Subcutaneous preadipocyte (primary cell): ENCODE measurements at places on chromosomes 5 and 9. TPM values are rescaled to one million over a fixed set of nuclear protein-coding genes. Genes with fewer than 3 reads are reported as not detected.

The SOHLH1 gene
- total RNA-seq = not detected in 2 replicates

The SPINK4 gene
- not detected in 2 replicates for total RNA-seq

The HMGXB3 gene
- total RNA-seq = 32.7 and 46.3 TPM in 2 replicates

The PLAC8L1 gene
- 0.20 TPM in 1 of 2 replicates, not detected in the other for total RNA-seq

The KCNT1 gene
- total RNA-seq = not detected in 2 replicates

The MAP1B gene
- total RNA-seq = 137 and 225 TPM in 2 replicates

The PROP1 gene
- not detected in 2 replicates for total RNA-seq

The PCDHB7 gene
- total RNA-seq = 0.37 TPM in 1 of 2 replicates, not detected in the other

The TEX48 gene
- not detected in 2 replicates for total RNA-seq

The CPEB4 gene
- 10.3 and 17.8 TPM in 2 replicates for total RNA-seq

The FAM169A gene
- total RNA-seq = under 0.01 and 0.20 TPM in 2 replicates

The MAML1 gene
- total RNA-seq = 7.0 and 14.7 TPM in 2 replicates

The PCSK5 gene
- total RNA-seq = 4.8 and 9.8 TPM in 2 replicates

The NTNG2 gene
- total RNA-seq = 0.37 and 0.59 TPM in 2 replicates

The MOB3B gene
- total RNA-seq = under 0.01 TPM in 2 replicates

The PHYKPL gene
- 42.2 and 48.9 TPM in 2 replicates for total RNA-seq

The CFAP90 gene
- total RNA-seq = not detected in 2 replicates

The SNX18 gene
- 35.3 and 42.2 TPM in 2 replicates for total RNA-seq
